ENCODE measurements at places on chromosomes 16 and 17. TPM values are rescaled to one million over a fixed set of nuclear protein-coding genes. Genes with fewer than 3 reads are reported as not detected.

KRT27 gene
- total RNA-seq: not detected

TBC1D3C gene
- total RNA-seq: not detected

LMF1 gene
- 12.9 TPM for total RNA-seq

RGS9 gene
- 0.86 TPM for total RNA-seq

ALOX15 gene
- total RNA-seq: not detected

SARM1 gene
- total RNA-seq: 1.3 TPM

MGAT5B gene
- total RNA-seq: 0.15 TPM

CCDC40 gene
- 0.57 TPM for total RNA-seq

VAMP2 gene
- 11.3 TPM for total RNA-seq

CD300H gene
- total RNA-seq: not detected

PRSS33 gene
- total RNA-seq: not detected

SEZ6 gene
- total RNA-seq: not detected

SUPT4H1 gene
- 27.1 TPM for total RNA-seq

KRT34 gene
- 6.6 TPM for total RNA-seq

BCAS3 gene
- 16.7 TPM for total RNA-seq

SLC35G6 gene
- not detected for total RNA-seq

ENPP7 gene
- not detected for total RNA-seq

RNF43 gene
- total RNA-seq: 10.1 TPM

All from hair follicular keratinocyte (primary cell).